CD4-positive, alpha-beta T cell treated with Interleukin-6 at 100 ng/mL for 8 hours (primary cell): ENCODE measurements at places on chromosomes 1 and 21.

GRCh38 chr1:111747282-111747734, 8.1 kb upstream of the INKA2 start:
- DNase-seq, result peak; percentile 77

DNA sequence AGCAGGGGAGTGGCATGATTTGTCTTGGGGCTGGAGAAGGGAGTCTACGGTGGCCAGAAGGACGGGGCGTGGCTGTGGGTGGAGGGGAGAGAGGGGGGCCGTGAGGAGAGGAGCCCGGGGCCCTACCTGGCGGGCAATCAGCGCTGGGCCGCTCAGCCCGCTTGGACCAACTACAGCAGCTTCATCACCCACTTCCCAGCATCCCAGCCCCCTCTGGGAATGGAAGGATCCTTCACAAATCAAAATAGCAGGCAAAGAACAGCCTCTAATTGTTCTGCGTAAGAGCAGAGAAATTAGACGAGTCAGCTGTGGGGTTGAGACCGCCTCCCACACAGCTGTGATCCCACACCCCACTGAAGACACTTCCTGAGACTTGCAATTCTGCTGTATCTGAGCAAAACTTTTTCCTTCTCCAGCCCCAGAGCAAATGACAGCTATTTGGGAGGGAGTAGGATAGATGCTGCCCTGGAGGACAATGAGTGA, 43.5 kb downstream of the OPRD1 start:
- no peak for DNase-seq

- DNase-seq, result no peak
Observed at GRCh38 chr21:28738882-28739281, 253.8 kb downstream of the LTN1 start.

DNA sequence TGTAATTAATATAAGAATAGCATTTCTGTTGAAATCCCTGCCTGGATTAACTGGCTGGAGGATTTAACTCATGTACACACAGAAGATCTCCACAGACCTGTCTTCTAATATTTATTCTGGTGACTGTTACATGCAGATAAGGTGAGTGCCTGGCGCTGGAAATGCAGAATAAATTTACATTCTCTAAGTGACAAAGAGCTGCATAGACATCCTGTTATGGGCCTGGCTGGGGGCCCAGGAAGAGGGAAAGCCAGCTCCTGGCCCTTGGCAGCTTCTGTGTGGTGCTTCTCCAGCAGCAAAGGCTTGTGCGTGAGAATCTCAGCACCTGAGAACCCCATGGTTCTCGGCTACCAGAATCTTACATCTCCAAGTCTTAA, 446.6 kb downstream of the PTPRU start:
- no peak for DNase-seq

GRCh38 chr1:224493269-224493668, 58.7 kb upstream of the WDR26 start:
- DNase-seq, result no peak

DNA sequence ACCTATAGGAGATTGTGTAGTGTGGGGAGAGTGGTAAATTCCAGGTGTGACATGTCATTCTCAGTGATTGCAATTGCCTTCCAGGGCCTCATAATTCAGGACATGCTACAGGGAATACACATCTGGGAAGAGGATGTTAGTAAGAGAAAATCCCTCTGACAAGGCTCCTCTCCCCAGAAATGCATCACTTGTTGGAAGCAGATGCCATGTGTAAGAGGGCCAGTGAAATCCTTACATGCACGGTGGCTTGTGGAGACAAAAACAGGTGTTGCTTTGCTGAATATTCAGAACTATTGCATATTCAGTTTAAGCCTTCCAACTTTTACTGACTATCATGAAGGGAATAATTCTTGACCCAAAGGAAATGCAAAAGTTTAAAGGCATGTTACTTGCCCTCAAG, 503.4 kb downstream of the NEGR1 start:
- DNase-seq, result no peak

DNA sequence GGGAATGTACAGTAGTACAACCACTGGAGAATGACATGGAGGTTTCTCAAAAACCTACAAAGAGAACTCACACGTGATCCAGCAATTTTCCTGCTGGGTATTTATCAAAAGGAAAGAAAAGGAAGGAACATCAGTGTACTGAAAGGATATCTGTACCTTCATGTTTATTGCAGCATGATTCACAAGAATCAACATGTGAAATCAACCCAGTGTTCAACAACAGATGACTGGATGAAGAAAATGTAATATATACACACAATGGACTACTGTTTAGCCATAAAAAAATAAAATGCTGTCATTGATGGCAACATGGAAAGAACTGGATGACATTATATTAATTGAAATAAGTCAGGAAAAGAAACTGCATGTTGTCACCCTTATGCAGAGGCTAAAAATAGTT, 19.0 kb upstream of the CYP4A11 start:
- DNase-seq, result no peak

DNA sequence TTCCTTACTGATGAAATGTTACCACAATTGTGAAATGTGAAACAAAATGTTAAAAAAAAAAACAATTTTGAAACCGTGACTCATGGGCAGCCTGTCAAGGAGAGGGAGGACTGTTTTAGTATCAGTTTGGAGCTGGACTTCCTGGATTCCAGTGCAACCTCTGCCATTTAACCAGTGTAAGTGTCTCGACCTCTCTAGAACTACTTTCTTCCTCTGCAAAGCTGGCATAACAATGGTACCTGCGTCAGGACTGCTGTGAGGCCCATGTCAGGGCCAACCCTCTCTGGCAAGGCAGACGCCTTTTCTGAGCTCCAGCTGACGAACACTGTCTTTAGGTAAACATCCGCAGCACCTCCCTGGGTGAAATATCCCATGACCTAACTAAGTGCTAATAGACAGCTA, 20.9 kb downstream of the URB1 start:
- DNase-seq, result no peak

GRCh38 chr21:18772404-18772803, 368.8 kb upstream of the TMPRSS15 start:
- DNase-seq, result no peak

DNA sequence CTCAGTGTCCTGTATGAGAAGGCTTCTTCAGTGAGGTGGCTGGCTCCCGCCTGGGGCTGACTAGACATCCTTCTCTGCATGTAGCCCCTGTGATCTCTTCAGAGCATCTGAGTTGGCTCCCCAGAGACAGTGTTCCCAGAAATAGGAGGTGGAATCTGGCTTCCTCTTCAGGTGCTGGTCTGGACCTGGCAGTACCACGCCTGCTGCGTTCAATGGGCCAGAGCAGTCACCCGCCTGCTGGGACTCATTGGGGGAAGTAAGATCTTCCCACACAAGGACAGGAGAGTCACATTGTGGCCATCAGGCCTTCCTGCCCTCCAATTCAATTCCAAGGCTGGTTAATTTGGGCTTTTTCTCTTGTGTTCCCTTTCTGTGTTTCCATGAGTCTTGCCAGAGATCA, 51.0 kb downstream of the ADARB1 start:
- DNase-seq, result no peak

- DNase-seq, result no peak
Observed at GRCh38 chr1:201562659-201563405, 23.9 kb downstream of the NAV1 start.

- DNase-seq, result no peak
Observed at GRCh38 chr1:211641942-211642341, 33.5 kb downstream of the NEK2 start.

- peak; percentile 38 for DNase-seq
Observed at GRCh38 chr1:159798893-159799292, 3.3 kb upstream of the FCRL6 start.

- no peak for DNase-seq
Observed at GRCh38 chr1:203028784-203029553, 2.7 kb downstream of the PPFIA4 start.

DNA sequence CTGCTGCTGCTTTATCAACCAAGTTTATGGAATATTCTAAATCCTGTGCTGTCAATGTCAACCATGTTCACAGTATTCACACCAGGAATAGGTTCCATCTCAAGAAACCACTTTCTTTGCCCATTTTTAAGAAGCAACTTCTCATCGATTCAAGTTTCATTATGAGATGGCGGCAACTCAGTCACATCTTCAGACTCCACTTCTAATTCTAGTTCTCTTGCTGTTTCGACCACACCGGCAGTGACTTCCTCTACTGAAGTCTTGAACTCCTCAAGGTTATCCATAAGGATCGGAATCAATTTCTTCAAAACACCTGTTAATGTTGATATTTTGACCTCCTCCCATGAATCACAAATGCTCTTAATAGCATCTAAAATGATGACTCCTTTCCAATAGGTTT, 39.7 kb upstream of the IFNLR1 start:
- no peak for DNase-seq

- no peak for DNase-seq
Observed at GRCh38 chr21:15051644-15052458, 12.9 kb downstream of the NRIP1 start.

DNA sequence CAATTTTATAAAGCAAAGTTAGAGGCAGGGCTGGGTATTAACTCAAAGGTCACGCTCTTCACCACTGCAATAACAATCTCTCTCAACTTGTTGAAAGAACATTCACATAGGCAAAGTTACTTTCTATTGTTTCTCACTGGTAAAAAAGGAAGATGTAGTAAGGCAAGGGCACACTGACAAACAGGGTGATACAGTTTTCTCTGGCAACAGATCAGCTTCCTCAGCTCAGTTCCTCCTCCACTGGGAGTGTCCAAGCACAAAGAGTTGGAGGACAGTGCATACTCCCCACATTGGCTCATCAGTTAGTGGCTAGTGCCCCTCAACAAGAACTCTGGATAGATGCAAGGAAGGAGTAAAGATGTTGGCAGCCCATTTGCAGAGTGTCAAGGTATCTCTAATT, 3.7 kb downstream of the PLPPR4 start:
- no peak for DNase-seq

GRCh38 chr1:202662081-202662480, 48.2 kb downstream of the SYT2 start:
- no peak for DNase-seq

DNA sequence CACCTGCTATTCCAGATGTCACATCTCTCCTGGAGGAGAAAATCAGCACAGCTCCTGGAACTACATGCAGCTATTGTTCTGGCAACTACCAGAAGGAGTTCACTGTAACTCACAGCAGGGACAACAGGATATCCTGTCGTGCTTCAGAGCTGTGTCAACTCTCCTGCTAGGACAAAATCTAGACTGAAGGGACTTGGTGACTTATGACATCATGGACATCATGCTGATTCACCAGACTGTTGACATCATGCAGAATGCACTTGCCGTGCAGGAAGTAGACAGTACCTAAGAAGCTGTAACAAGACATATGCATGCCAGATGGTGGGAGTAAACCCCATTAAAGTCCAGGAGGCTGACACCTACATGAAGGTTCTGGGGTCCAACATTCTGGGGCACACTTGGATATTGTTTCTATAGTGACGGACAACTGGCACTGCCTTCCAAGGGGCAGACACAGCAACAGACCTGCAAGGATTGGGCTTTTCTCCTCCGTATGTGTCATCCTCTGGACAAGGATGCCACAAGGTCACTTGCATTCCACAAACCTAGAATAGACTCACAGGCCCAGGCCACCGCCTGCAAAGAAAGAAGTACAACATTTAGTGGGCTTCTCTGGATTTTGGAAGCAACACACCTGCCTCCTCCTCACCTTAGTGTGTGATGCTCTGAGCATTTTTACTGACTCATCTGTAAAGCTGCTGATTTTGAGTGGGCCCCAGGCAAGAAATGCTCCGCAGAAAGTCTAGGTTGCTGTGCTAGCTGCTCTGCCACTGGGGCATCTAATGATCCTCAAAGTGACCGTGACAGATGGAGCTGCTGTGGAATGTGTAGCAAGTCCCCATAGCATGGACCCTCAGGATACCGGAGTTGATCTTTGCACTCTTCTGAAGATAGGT, 249.2 kb downstream of the MATN1 start:
- DNase-seq, result no peak

DNA sequence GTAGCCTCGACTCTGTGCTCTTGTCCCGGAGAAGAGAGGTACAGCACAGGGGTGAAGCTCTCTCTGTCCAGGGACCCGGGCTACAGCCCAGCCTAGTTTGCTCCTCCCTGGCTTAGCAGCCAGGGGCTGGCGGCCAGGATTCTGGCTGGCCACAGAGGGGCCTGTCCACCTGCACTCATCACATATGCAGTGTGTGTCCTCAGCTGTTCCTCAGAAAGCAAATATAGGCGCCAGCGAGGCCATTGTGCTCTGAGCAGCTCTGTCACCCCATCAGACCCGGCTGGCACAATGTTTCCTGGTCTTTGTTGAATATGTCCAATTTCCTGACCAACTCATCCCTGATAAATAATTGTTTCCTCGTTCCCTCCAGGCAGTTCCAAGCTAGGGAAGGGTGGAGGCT, 28.5 kb downstream of the KCND3 start:
- no peak for DNase-seq

- DNase-seq, result no peak
Observed at GRCh38 chr1:183872403-183872802, 67.5 kb downstream of the RGL1 start.

DNA sequence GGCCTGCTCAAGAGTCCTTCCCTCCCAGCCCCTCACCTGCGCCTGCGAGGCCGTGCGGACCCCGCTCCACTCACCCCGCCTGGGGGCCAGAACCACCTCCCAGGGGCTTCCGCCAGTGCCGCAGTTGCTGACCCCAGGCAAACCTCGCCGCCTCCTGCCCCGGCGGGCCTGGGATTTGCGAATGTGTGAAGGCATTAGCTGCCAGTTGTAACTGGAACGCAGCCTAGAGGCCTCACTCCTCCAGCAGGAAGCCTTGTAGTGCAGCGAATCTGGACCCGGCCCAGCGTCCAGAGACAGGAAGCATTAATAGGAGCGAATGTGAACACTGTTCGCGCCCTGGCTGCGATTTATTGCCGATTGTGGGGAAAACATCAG, 140.9 kb upstream of the ARHGEF16 start:
- no peak for DNase-seq

- no peak for DNase-seq
Observed at GRCh38 chr21:41815652-41816582, 49.1 kb upstream of the RIPK4 start.

DNA sequence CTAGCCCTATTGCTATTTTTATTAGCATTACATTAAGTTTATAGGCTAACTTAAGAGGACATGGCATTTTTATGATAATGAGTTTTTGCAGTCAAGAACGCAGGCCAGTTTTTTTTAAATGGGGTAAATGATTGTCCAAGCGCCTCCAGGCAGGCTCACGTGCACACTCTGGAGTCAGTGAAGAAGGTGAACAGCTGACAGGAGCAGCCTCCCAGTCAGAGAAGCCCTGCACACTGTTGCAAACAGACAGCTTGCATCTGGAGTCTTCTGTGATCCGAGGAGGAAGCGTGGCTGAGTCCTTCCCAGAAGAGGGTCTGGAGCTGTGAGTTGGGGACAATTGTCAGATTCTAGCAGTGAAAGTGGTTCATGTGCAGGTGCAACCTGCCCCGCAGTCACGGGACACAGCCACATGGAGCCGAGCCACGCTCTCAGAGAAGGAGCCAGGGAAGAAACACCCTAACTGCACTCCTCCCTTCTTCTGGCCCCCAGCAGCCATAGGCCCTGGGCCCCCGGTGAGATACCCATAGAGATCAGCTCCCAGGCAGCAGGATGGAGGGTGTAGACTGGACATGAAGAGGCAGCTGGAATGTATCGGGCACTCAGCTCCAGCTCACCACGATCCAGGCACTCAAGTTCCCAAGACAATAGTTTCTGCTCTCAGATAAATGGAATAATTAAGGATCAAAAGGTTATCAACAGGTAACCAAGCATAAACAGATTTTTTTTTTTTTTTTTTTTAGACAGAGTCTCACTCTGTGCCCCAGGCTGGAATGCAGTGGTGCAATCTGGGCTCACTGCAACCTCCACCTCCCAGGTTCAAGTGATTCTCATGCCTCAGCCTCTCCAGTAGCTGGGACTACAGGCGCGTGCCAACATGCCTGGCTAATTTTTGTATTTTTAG, 26.4 kb downstream of the CAPN2 start:
- DNase-seq, result no peak
